Fibroblast of skin of right quadriceps (primary cell): ENCODE measurements at places on chromosomes 2 and 18.
A peak's percentile ranks its signal among the peaks of the same experiment; 100 is the strongest.

DNA sequence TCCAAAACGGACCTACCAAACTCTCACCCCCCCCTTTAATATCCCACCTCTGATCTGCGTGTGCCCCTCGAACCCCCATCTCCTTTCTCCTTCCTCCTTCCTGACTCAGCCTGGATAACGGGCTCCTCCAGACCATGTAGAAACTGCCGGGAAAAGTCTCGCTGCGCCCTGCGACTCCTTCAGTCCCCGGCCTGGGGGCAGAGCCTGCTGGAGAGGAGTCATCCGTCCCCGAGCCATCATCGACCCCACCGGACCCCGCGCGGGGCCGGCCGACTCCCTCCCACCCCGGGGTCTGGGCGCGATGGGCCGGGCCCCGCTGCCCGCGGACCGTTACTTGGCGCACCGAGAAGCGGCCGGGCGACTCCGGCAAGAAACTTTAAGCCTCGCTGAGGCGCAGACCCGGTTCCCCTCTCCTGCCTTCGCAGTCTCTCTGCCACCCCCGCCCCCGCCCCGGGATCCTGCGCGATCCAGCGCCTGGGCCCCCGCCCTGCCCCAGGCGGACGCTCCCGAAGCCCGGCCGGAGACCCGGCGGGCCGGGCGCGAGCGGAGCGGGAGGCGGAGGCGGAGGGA lies 3.4 kb downstream of the ZEB2 start:
- DNase-seq, result no peak

DNA sequence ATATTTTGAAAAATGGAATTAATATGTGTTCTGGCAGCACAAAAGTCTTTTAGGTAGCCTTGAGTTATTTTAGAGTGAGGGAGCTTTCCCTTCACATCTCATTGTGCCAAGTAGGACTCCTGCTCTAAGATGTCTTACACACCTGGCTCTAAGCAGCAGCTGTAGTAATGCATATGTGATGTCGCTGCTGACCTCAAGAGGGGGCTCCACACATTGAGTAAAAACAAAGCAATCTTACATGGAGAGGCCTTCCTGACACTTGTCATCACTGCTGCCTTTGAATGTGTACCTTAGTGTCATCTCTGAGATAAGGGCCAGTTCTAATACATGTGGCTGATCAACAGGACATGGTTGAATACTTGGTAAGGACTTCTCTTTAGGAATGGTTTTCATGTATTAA lies 75.8 kb downstream of the ACTR3 start:
- no peak for DNase-seq

- peak; percentile 8 for DNase-seq
These were observed 51.4 kb upstream of the YPEL5 start for GRCh38 chr2:30095402-30095801.

DNA sequence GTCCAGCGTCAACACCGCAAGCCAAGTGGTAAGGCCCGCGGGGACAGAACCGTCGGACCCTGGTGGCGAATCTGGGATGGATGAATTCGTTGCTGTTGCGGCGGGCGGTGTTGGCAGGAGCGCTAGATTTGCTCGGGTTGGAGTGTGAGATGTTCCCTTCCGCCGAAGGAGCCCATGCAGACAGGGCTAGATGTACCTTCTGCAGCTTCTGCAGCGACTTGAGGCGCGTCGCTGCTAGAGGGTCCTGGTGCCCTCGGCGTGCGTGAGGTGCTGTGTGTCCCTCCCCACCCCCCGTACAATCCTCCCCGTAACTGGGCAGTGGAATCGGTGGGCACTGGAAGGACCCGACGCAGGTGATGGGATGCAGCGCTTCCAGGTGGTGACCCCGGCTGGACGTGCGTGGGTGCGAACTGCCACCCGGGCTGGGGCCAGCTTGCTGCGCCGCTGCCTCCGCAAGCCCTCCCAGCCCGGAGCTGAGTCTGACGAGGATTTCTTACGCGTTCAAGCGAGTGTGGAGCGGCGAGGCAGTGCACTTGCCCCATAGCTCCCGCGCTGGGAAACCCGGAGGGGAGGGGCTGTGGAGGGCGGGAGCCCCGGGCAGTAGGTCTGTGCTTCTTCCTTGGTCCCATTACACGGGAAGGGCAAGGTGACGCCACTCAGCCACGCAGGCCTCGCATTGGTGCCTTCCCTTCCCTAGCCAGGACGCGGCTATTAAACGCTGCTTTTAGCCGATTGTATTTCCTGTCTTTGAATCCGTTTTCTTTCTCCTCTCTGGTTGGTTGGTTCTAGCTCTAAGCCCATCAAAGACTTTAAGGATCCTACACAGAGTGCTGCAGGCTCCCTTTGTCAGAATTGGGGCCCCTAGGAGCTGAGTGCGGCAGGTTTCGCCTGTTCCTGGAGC lies 34.2 kb downstream of the CHRNA1 start:
- DNase-seq, result peak; percentile 4

- DNase-seq, result no peak
These were observed 113.4 kb downstream of the MIB1 start for GRCh38 chr18:21853775-21854552.

DNA sequence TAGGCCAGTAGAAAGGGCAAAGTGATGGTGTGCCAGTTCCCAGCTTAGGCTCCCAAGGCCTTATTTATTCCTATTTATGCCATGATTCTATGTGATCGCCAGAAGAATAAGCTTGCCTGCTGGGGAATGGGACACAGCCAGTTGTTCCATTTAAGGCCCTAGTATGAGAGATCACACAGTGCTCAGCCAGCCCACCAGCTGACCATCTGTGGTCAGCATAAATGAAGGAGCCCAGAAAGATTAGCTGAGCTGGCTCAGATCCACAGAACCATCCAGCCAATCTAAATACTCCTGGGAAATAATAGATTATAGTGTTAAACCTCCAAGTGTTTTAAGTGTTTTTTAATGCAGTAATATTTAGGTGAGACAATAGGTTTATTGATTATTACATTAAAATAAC lies 12.6 kb upstream of the L3MBTL4 start:
- DNase-seq, result no peak

DNA sequence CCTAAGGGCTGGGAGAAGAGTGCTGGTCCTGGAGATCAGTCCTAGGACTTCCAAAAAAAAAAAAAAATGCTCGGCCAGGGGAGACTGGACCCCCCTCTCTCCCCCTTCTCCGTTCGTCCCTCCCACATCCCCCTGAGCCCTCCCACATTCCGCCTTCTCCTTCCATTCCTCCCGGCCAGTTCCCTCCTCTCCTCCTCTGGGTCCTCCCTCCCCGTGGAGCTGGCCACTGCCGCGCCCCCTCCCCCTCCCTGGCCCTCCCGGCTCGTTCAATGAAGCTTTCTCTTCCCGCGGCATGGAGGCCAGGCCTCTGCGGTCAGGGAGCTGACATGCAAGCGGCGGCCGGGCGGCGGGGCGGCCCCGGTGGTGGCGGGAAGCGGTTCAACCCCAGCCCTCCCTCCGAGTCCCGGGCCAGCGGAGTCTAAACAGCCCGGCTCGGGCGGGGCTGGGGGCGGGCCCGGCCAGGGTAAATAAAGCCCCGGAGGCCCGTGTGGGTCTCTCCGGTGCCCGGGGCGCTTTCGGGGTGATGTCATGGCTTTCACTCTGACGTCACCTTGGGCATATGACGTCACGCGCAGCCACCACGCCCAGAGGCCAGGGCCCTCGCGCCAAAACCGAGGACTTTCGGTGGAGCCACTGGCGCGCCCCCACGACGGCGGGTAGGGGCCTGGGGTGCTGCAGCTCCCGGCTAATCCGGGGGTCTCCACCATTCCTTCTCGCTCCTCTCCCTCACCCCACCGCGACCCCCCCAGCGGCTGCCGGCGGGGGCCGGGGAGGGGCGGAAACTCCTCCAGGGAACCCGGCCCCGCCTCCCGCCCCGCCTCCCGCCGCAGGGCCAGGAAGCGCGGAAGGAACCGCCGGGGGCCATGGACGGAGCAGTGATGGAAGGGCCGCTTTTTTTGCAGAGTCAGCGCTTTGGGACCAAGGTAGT lies at the start of the genes DOK1 and LOXL3:
Gene DOK1, plus strand, starts transcription at position 829 of the 928 bp plus-strand sequence. Its CDS starts 35 bp downstream, at position 864.
Gene LOXL3, minus strand, starts transcription at position 51 of the 928 bp plus-strand sequence. CDS start 1,308 bp downstream, outside the sequence.
- peak; percentile 92 for DNase-seq

GRCh38 chr2:28326881-28327505 lies 65.7 kb upstream of the FOSL2 start:
- DNase-seq, result peak; percentile 26

DNA sequence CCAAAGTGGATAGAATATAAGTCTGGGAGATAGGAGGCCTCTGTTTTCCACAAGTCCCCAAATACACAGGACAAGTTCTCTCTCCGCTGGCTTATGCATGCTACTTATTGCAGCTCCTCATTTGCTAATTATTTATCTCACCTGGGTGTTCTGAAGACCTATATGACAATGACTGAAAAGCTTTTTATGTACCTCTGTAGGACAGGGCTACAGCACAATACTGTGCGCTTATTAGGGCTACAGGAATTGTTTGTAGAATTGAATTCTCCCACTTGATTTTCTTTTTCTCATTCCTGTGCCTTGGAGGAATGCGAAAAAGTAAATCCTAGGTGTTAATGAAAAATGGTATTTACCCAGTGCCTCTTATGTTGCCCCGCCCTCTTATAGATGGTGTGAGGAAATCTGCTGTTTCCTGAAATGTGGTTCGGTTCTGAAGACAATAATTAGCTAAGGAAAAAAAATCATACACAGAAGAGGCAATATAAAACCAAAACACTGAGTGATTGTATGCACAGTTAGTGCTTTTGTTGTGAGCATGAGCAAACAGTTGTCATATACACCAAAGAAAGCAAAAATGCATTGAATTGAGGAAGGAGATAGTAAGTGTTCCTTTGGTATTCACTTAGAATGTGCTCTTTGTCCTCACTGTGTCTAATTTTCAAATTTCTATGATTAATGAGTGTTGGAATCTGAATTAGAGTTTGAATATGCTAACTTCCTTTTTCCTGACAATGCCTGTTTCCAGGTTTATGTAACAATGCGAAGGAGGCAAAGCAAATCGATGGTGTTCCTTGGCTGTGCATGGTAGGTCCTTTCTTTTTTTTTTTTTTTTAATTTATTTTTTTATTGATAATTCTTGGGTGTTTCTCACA lies 78.7 kb upstream of the PNPT1 start:
- DNase-seq, result no peak
